ENCODE measurements at places on chromosomes 12 and 14.

DNA sequence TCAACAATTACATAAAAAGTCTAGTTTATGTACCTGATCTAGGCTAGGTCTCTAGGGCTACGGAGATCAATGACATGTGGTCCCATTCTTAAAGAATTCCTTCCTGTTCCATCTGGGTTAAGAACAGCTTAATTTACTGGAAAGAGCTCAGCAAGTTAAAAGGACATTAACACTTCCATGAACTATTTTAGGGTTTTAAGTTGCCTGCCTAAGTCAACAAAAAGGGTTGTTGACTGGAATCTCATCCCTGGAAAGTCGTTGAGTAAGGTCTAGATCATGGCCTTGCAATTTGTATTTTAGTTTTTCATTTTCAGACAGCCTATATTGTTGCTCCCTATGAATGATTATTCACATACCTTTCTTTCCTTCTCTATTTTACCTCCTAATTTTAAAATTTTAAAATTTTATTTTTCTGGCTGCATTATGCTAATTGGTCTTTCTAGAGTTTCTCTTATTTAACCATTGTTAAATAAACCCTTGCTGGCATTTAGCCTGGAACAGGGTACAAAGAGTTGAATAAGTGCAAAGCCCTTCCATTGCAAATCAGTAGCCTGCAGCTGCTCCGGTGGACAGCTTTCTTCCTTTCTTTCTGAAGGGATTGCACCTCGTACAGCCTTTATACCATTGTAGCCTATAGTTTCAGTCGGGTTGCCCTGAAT lies 66.3 kb downstream of the VRK1 start:
- no peak for DNase-seq

DNA sequence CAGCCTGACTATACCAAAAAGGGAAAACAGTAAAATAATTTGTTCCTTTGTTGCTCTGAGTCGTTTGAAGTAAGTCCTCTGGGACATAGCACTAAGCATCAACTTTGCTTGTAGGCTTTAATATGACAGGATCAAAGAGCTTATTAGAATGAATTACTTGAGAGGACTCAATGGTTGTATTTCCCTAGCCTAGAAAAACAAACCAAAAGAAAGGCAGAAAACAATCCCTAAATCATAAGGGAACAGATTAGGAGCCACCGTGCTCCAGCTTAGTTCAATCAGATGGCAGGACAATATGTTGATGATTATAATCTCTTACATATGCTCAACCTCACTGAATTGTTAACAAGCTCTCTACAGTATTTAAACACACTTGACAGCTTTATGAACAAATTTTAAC lies 988.4 kb downstream of the FLRT2 start:
- no peak for DNase-seq

GRCh38 chr14:63283884-63284248 lies 34.9 kb downstream of the GPHB5 start:
- no peak for DNase-seq

- peak; percentile 14 for DNase-seq
Measured at GRCh38 chr12:116406529-116406928, 129.0 kb upstream of the MED13L start.

DNA sequence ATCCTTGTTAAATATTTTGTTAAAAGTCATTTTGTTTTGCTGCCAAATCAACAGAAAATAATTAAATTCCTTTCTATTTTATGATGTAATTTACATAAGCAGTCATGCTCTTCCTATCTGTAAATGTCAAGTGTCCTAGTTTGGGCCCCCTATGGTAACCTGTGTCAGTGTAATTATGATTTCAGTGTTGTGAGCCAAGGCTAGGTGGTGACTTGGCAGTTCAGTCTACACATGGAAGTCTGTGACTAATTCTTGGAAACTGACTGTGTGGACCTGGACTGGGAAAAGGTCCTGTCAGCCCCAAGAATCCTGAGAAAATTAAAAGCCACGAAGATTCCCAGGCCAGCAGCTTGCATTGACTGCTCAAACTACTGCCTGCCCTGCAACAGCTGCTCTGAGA lies 371.0 kb downstream of the FUT8 start:
- no peak for DNase-seq

DNA sequence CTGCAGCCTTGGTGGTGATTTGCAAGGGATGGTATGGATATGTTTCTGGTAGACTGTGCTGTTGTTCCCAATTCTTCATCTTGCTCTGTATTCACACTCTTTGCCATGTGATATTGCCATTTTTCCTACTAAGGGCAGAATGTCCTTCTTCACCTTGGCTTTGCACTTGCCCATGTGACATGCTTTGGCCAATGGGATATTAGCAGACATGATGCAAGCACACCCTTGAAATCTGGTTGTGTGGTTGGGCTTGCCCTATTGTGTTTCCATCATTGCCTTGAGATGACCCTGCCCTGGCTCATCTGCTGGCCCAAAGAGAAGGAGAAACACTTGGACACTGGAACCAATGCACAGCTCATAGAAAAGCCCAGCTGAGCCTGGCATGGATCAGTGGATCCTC lies 110.3 kb downstream of the AACS start:
- DNase-seq: no peak

GRCh38 chr12:117284140-117284539 lies 77.3 kb downstream of the NOS1 start:
- DNase-seq: no peak

GRCh38 chr14:101473045-101473729 lies 88.1 kb upstream of the DIO3 start:
- no peak for DNase-seq
